ENCODE measurements at places on chromosomes 1 and 21. TPM values are rescaled to one million over a fixed set of nuclear protein-coding genes. Genes with fewer than 3 reads are reported as not detected.

DNA sequence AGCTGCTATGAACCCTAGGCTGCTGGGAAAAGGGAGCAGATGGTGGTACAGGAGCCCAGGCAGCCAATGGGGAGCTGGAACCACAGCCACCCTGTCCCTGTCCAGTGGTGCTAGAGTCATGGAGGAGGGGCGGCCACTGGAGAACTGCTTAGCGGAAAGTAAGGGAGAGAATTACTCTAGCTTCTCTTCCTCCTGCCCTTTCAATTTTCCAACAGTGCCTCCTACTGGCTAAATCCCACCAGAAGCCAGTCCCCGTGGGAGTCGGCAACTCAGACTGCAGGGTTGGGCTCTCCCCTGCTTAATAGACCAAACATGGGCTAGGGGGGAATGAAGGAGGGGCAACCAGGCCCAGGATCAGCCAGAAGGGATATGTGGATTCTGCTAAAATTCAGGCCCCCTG, 154.5 kb downstream of the ACTL8 start:
- peak; percentile 8 for DNase-seq

- no peak for DNase-seq
These were observed 403.6 kb downstream of the RRAGC start for GRCh38 chr1:38455829-38456530.

GRCh38 chr1:245386297-245386971, 231.6 kb downstream of the KIF26B start:
- no peak for DNase-seq

DNA sequence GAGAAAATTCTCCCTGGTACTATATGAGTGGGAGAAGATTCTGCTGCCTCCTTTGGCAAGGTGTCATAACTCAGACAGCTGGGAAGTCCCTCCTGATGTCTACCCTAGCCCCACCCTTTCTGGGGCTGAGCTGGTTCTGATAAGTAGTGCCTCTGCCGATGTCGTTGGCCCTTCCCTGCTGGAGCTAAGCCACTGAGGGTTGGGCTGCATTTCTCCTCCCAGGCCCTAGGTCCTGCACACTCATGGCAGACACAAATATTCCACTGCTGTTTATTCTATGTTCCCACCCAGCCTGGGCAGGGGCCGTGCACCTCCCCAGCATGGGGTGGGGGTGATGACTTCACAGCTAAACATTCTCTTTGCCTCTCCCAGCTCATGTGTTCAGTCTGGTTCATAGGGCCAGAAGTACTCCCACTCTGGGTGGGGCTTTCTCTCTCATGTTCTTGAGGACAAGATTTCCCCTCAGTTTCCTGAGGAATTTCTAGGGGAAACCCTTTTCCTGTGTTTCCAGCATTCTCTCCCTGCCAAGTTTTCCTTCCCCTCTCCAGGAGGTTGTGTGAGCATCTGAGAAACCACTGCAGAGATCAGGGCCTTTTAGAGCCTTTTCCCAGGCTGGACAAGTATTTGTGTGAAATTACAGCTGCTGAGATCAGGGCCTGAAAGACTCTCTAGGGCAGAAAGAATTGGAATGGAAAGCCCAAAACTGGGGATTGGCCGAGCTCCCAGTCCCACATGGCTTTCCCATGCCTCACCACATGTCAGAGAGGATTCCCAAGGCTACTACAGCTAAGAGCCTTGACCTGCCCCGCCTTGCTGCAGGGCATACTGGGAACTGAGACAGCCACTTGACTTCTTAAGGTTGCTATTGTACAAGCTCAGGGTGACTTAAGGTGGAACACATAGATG, 66.2 kb downstream of the ATP2B4 start:
- DNase-seq = peak; percentile 54

GRCh38 chr1:156295391-156295947, at the start of gene GLMP:
Gene GLMP, minus strand, starts transcription at chr1:156295679. Its CDS starts 34 bp downstream, at chr1:156295645.
- peak; percentile 77 for DNase-seq

- DNase-seq = no peak
These were observed 41.8 kb downstream of the CRYAA start for GRCh38 chr21:43210454-43211071.

DNA sequence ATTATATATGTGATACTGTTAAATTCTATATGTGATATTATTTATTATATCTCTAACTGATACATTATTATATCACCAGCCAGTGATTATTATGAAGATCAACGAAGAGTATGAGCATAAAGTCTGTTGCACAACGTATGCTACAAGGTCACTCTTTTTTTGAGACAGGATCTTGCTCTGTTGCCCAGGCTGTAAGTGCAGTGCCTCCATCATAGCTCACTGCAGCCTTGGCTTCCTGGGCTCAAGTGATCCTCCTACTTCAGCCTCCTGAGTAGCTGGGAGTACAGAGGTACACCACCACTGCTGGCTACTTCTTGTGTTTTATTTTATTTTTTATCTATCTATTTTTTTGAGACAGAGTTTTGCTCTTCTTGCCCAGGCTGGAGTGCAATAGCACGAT, 14.0 kb upstream of the EPHB2 start:
- DNase-seq = no peak

Gene AVPR1B
- total RNA-seq = not detected

Gene VANGL1
- 0.72 TPM for total RNA-seq
